AG20443 (cell line): ENCODE measurements at places on chromosomes 2 and 18.

DNA sequence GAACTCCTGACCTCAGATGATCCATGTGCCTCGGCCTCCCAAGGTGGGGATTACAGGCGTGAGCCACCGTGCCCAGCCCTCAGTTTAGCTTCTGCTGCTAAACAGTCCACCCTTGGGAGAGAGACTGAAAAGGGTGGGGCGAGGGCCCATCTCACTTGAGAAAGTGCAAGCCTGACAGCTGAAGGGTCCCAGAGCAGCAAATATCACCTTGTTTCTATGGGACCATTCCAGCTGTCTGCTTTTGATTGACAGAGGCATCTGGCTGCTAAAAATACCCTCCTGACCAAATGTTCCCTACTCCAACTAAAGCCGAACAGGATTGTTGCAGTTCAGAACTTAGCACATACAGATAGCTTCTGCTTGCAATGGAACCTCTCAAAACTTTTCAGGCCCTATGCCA is 436 bp upstream of the SMYD1 start:
- no peak for DNase-seq

DNA sequence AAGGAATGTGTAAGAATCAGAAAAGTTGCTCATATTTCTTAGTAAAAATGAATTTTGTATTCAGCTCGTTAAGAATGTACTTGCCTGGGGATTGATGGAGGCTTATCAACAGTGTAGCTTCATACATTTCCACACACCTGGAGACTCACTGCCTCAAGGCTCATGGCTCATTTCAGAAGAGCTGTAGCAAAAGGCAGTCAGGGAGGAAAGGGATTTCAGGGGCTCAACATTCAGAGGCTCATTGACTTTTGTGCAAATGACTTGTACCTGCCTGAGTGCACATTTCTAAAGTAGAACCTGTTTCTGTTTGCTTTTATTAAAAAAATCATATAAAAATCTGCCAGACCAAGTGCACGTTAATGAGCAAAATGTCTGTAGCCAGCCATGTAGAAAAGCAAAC is 304.4 kb downstream of the KCNS3 start:
- no peak for DNase-seq

GRCh38 chr2:141001750-141002149 is 1129.1 kb downstream of the LRP1B start:
- no peak for DNase-seq

DNA sequence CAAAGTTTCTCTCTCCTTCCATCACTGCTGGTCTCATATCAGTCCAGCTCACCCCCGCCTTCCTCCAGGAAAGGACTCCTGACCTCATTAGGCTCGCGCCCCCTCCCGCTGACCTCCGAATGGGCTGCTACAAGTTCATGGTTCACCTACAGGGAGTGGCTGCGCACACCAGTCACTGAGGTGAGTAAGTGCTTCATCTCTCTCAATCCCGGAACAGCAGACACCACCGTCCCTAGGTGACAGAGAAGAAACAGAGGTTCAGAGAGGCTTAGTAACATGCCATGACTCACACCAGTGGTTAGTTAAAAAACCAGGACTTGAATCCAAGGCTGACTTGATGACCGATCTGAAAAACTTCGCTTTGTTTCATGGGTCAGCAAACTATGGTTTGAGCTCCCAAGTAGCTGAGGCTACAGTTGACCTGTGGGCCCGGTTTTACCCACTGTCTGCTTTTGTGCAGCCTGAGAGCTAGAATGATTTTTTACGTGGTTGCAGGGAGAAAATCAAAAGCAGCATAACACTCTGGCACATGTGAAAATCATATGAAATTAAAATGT is 42.0 kb downstream of the ZFP36L2 start:
- peak; percentile 39 for DNase-seq

DNA sequence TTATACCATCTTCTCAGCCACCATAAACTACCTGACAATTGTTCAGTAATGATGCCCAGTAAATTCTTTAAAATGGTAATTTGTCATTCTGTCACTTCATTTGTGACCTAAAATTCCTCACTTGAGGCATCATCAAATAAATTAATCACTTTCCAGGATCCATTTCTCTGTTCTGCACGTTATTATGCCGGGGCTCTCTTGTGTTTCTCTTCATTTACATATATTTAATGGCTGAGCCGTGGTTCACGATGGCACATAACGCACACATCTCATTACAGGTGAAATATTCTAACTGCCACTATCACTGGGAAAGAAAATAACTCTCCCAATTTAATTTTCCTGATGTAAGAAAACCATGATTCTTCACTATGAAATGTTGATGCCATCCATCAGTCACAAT is 529.6 kb downstream of the NR4A2 start:
- DNase-seq, result no peak

DNA sequence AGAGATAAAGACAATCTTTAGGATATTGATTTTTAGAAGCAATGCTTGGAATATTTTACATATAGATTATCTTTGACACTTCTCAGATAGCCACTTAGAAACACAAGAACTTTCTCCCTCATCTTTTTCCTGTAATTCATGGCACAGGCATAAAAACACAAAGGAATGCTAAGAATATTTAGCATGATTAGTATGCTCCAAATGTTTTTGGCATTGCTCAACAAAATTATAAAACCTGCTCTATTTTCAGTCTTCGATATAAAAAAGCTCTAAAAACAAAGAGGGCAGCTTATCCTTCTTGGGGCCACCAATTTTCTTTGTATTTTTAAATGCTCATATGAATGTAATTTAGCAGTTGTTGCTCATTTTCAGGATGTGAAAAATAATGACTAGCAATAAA is 90.8 kb downstream of the RAD51AP2 start:
- DNase-seq, result no peak

DNA sequence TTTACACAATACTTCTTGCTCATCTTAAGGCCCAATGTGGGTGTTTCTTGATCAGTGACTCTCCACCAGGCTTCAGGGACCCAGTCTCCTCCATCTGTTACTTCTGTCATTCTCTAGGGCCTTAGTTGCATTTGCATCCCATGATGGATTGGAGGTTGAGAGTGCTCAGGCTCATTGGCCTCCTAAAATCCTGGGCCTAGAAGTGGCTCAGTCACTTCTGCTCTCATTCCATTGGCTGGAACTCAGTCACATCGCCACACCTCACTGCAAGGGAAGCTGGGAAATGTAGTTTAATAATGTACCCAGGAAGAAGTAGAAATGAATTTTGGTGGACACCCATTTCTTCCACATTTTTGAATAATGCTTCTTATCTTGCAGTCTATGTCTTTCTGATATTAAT is 223.5 kb downstream of the HRH4 start:
- DNase-seq, result no peak

DNA sequence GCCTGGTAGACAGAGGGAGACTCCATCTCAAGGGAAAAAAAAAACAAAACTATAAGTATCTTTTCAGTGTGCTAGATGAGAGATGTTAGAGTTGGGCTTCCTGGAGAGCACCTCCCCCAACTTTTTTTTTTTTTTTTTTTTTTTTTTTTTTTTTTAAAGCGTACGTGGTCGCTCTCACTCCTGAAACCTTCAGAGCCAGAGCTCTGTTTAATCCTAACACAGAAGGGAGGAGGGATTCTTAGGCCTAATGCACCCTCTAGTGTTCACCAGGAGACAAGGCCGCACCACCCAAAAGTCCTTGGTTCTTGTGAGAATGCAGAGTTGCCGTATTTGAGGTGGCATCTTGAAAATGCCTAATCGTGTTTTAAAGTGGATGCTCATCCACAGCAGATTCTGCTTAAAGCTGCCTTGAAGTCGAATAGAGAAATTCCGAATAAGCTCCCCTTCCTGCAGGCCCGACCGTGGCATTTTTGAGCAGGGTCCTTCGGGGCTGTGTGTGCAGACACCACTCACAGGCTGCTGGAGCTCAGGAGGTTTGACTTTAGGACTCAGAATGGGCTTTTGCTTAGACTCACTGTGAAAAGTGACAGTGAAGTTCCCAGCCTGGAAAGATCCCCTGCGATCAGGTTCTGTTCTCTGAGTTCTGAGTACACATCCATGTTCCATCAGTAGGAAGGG is 252.6 kb downstream of the AGAP1 start:
- DNase-seq, result peak; percentile 86

DNA sequence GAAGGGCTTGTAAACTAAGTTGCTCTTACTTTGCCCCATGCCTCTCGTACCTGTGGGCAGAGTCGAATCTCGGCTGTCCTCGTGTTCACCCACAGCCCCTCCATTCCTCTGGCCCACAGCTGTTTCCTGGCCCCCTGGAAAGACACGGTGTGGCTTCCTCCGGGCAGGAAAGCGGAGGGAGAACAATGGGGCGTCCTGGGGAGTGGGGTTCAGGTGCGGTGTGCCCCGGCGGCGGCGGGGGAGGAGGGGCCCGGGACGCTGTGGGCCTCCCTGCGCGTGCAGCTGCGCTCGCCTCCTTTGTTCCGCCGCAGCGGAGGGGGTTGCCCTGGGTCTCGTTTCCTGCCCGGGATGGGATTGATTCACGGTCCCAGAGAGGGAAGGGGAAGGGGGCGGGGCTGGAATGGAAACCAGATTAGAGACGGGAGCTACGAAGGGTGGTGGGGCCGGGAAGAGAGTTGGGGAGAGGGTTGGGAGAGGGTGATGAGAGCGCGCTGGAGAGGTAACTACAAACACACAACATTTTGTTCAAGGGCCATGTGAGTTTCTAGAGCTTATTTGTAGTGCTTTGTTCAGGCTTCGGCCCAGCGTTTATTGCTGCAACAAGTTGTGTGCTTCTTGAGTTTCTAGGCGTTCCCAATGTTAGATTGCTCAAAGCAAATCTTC is 796 bp downstream of the MYO1B start:
- peak; percentile 59 for DNase-seq

DNA sequence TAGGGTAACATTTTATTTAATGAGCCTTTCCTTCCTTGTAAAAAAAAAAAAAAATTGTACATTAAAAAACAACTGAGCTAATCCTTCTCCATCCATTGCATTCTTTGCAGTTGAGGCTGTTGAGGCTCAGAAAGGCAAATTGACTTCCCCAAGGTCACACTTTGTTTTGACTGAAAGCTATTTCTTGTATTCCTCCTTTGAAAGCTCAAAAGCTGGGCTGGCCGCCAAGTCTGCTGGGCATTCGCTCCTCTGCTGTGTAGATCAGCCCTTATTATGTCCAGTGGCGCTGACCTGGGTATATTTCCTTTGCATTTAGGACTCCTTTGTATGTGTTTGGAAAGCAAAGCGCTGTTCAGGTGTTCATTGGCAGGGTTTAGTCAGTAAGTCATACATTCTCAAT is 44.0 kb downstream of the SGPP2 start:
- DNase-seq, result no peak

GRCh38 chr18:80044072-80044471 is 9.8 kb downstream of the RBFA start:
- no peak for DNase-seq

GRCh38 chr2:150136893-150137292 is 350.6 kb downstream of the RND3 start:
- no peak for DNase-seq

DNA sequence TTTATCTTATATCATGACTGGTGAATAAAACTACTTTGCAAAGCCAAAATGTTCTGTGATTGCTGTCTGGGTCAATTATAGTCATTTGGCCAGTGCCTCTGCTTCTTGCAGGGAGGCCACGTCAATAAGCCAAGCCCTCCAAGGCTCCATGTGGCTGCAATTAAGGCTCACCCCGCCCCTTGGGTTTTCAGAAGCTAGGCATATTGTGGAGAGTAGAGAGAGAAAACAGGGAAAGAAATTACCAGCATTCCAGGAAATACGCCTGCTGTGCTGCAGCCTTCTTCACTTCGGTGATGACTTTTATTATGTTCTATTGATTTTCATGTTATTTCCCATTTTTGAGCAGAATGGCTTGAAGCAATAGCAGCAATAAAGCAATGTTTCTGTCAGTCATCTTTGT is 319.7 kb downstream of the SOX11 start:
- no peak for DNase-seq

DNA sequence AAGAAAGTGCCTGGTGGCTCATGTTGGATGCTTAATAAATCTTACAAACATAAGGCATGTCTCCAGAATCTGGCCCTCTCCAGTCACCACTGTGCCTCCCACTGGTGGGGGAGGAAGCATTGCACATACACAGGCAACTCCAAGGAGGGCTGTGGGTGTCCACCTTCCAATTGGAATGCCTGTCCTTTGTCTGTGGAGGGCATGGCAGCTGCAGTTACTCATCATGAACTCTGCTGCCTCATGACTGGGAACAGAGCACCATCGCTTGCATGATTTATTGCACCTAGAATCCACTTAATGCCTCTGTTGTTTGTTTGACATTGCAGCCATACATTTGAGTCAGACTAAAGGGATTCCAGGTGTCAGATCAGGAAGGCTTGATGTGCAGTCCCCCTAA is 278.9 kb downstream of the PRKCE start:
- peak; percentile 40 for DNase-seq

DNA sequence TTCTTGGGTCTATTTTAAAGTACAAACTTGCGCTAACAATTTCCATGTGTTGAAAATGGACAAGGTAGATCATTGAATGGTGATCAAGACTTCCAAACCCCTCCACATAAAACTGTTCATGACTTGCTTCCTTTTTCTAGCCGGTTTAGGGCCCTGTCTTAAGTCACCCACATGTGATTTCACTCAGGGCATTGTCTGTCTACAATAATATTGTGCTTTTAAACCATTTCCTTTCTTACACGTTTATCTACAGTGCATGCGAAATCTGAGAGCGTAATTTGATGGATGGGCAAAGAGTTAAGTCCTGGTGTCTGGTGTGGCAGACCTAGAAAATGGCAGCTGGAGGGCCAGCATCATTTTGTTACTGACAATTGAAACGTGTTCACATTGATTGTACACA is 2.0 kb upstream of the ZNF516 start:
- no peak for DNase-seq

GRCh38 chr2:1887915-1888314 is 143.6 kb upstream of the PXDN start:
- DNase-seq, result no peak

- no peak for DNase-seq
Measured at GRCh38 chr2:232322560-232323327, 55.8 kb upstream of the ALPP start.

- DNase-seq, result no peak
Measured at GRCh38 chr2:1749489-1750119, 5.3 kb upstream of the PXDN start.

GRCh38 chr18:49814147-49814499 is 790 bp upstream of the ACAA2 start:
- peak; percentile 43 for DNase-seq

DNA sequence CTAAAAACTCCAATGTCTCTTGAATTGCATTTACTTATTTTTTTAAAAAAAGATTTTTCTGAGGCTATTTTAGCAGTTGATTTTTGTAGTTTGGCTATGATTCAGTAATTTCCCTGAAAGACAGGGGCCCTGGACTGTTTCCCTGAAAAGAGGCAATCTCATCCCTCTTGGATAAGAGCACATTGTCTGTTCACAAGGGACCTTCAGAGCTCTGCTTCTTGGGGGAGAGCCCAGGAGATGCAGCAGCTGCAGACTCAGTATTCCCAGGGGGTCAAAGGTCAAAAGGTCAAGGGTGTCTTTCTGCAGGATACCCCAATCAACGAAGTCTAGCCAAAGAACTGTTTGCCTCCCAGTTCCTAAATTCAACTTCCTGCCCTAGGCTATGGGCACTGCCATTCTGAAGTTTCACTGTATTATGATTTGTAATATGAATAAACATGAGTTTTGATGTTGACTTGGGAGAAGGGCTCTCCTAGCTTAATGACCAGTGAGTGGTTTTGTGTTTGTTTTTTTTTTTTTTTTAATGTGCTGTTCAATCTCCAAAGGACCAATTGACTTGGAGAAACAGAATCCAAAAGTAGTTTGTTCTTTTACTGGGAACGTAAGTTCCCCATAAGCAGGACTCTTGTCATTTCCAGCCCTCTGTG is 157.0 kb upstream of the SERPINE2 start:
- DNase-seq, result no peak
